Activated T-helper 1 cell treated with Interleukin-2 at 50 U/mL for 16 hours (primary cell): ENCODE measurements at places on chromosomes 6 and 20.

GRCh38 chr6:38248500-38249234 is 391.1 kb downstream of the BTBD9 start:
- DNase-seq = no peak

DNA sequence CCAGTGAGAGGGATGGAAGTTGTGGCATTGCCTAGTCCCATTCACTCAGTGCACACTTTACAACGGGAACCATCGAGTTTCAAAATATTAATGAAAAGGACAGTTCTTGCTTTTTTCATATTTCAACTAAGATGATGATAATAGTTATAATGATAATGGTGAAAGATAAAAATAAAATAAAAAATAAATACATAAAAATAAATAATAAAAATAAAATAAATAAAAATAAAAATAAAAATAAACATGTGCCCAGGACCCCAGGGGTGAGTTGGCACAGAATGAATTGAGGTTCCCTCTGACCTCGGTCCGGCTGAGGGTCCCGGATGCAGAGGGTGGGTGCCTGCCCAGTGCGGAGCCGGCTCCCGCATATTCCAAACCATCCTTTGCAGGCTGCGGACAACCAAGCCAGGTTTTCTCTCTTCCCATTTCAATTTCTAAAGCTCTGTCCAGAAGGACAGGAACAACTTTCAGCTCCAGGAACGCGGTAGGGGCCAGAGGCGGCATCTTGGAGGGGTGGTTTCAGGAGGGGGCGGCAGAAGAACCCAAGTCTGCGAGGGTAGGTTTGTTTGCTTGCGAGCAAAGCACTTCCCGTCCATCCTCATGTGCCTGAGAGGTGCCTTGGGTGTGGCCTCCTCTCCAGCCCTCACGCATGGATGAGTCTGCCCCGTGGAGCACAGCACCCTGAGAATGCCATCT is 236.8 kb downstream of the DLL1 start:
- no peak for DNase-seq

DNA sequence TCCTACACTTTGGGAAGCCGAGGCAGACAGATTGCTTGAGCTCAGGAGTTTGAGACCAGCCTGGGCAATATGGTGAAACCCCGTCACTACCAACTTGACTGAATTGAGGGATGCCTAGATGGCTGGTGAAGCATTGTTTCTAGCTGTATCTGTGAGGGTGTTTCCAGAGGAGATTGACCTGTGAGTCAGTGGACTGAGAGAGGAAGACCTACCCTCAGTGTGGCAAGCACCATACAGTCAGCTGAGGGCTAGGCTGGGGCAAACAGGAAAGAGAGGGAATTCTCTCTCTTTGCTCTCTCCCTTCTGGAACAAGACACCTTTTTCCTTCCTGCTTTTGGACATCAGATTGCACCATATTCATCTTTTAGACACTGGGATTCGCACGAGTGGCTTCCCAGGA is 3.7 kb upstream of the ZUP1 start:
- no peak for DNase-seq

DNA sequence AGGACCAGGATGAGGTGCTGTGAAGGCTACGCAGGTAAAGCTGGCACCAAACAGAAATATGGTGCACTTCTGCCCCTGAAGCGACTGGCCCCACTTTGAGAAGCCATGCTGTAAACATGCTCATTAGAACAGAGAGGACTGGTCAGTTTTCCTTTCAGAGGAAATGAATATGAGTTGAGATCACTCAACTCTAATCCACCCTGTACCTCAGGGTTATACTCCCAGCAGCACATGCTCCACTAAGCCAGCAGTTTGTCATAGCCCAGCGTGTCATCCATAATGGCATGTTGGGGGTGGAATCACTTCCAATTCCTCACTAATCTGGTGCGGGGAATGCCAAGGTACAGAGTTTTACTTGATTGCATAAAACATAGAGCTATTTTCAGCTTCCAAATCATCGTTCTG is 98.1 kb downstream of the HIVEP2 start:
- no peak for DNase-seq

GRCh38 chr20:3239026-3239866 is at the start of gene SLC4A11:
SLC4A11 (minus strand) TSS chr20:3239190; CDS start chr20:3239137, 53 bp downstream.
- no peak for DNase-seq

GRCh38 chr6:36526066-36526465 is 21.2 kb downstream of the STK38 start:
- no peak for DNase-seq

DNA sequence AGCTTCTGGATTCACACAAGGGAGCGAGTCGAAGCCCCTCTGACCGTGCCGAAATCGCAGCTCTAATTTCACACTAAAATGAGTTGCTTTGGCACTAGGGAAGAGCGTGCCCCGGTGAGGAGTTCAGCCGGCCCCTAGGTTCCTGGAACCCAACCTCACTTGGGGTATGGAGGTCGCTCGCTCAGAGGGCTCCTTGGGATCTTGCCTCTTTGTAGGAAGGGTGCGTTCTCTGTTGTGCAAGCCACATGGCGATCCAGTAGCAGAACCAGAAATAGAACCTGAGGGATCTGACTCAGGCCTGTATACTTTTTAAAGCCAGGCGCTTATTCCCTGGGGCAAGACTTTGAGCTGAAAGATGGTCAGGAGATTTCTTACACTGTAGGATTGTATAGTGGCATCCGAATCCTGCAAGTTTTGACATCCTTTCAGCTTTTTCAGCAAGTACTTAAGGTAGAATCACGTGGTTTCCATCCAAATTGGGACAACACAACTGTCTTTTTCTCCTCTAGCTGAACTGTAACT is 861 bp upstream of the RALGAPA2 start:
- DNase-seq = no peak

GRCh38 chr6:44868910-44869309 is 459.2 kb upstream of the RUNX2 start:
- no peak for DNase-seq

GRCh38 chr20:23362392-23363256 is 642 bp downstream of the GZF1 start:
- no peak for DNase-seq

- DNase-seq = no peak
These were observed 510.7 kb upstream of the SULF2 start for GRCh38 chr20:48295966-48296421.

DNA sequence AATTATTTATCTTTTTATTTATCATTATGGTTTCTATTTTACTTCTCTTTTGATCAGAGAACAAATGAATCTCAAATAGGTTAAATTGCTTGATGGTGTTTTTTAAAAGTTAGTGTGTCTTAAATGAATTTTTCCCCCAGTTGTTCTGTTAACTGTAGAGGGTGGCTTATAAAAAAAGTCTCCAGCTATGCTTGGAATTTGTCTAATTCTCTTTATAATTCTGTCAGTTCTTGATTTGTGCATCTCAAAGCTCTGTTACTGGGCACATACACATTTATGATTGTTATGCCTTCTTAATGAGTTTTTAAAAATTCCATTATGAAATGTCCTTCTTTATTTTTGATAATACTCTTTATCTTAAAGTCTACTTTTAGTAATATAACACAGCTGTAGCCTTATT is 58.0 kb downstream of the LIN28B start:
- no peak for DNase-seq

GRCh38 chr6:41371992-41372831 is 36.8 kb downstream of the NCR2 start:
- no peak for DNase-seq

DNA sequence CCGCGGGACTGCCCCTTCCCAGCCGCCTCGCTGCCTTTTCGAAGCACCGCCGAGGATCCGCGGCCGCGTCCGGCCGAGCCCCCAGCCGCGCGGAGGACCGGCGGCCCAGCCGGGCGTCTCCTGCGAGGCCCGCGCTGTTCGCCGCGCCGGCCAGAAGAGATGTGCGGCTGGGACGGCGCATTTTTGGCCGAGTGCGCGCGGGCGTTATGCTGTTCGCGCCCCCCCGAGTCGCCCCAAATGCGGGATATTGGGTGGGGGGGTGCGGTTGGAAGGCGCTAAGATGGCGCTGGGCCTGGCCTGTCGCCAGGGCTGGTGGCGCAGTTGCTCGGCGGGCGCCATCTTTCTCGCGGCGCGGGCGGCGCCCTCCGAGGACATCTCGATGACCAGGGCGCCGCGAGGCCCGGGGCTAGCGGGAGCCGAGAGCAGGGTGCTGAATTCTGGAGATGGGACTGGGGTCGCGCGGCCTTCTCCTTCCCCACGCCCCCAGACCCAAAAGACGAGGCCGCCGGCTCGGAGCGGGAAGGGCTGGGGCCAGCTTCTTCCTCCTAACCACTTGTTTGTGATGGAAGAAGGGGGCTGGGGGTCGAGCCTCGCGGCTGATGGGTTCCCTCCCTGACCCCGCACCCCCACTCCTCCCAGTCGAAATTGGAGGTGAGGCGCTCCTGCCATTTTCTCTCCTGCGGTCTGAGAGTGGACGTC is 1.5 kb downstream of the BICRAL start:
- peak; percentile 68 for DNase-seq

GRCh38 chr20:58901488-58902402 is 49.2 kb downstream of the GNAS start:
- no peak for DNase-seq

- no peak for DNase-seq
These were observed 11.0 kb downstream of the ARMC12 start for GRCh38 chr6:35747877-35748276.

DNA sequence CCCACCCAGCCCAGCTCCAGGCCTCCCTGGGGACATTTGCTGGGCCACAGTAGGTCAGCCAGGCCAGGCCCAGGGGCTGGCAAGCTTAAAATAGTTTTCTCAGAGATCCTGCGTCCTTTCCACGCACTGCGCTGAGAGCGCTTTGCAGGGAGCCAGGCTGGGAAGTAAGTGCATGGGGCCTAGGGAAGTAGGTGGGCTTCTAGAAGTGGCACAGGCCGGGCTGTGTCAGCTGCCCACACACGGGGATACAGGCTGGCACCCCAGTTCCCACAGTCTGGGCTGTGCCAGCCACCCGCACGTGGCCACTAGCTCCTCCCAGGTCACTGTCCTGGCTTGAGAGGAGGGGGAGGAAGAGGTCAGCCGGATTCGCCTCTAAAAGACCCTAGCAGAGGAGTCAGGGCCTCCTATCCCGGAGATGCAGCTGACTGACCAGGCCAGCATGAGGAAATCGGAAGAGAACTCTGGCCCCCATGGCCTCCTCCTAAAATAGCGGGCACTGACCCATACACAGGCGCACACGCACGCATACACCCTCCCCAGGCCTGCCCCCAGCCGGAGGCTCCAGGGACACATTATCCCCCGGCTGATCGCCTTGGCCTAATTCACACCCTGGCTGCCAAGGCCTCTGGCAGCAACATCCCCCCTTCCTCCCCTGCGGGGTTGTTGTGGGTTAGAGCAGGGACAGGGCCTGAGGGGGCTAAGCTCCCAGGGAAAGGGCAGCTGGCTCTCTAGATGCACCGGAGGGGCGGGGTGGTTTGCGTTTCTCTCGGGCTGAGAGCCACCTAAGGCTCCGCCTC is 5.4 kb downstream of the SLCO4A1 start:
- no peak for DNase-seq

DNA sequence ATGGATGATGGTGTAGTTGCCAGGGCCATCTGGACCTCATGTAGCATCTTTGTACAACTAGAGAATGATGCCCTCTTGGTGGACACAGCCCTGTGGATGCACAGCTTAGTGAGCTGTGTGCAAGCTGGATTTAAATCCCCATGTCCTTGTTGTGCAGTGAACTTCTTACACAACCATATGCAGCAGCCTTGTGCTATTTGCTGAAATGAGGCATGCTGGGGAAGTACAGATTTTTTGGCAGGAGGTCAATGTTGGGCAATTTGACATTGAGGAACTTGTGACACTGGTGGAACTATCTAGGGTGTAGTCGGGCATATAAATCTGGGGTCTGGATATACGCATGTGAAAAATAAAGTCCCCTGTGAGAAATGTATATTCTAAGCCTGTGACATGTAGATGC is 5.8 kb upstream of the CDC5L start:
- no peak for DNase-seq

DNA sequence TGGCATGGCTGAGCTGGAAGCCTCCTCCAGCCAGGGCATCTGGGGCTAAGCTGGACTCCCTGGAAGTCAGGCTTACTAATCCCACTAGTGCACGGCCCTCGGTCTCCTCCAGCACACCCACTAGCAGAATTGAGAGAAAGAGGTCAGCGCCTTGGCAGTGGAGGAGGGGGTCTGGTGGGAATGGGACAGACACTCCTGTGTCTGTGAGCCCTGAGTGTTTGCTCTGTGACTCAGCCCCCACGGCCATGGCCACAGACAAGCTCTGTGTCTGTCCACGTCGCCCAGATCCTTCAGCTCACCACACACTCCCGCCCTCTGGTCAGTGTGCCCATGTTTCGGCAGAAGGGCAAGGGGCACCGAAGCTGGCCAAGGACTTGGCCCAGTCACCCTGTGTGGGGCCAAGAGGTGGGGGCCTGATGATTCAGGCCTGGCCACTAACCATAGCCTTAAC is 8.8 kb downstream of the MDFI start:
- no peak for DNase-seq

- DNase-seq = no peak
These were observed 6.1 kb upstream of the AFG1L start for GRCh38 chr6:108288742-108289141.

DNA sequence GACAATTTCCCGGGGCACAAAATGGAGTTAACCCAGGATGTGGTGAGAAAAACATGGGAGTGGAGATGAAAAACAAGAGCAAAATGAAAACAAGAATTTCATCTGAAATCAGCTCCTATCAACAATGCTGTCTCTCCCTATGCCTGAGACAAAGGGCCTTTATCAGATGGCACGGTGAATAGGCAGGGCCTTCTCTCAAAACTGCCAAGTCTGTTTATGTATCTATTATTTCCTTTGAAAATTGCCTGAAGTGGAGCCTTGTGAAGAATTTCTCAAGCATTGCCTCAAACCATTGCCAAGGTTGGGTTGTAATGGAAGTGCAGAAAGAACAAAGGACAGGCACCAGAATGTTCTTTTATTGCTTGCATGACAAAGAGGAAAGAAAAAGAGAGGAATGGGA is 74.7 kb downstream of the BTBD3 start:
- no peak for DNase-seq

GRCh38 chr6:122903266-122903915 is 92.6 kb upstream of the CLVS2 start:
- DNase-seq = no peak

- DNase-seq = no peak
These were observed 43.4 kb downstream of the SNRNP48 start for GRCh38 chr6:7633361-7633760.

DNA sequence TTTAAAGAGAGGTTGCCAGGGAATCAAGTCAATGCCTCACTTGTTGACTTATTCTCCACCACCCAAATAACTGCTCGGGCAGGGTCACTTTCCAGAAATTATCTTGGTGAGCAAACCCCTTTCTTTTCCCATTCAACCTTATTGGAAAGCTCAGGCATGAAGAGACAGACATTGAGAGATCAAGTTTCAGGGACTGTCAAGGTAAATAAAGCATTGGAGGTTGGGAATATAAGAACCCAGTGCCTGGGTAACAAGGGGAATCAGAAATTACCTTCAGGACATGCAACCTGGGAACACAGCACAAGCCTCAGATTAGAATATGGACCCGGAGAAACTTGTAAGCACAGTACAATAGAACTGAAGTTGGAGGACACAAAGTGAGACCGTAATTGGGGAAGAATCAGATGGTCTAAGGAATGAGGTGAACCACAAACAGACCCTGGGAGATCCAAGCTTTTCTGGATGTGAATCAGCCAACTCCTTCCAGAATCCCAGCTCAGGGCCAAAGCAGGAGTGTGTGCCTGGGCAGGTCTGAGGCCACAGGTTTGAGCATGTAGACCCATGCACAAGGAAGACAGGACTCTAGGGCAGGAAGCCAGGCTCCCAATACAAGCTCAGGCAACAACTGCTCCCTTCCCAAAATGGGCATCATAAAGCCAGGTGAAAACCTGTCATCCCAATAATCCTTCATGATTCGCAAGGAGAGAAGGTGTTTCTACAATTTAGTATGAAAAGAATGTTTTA is 512.8 kb downstream of the MAFB start:
- DNase-seq = no peak

GRCh38 chr6:81978230-81978629 is 225.7 kb upstream of the TENT5A start:
- DNase-seq = no peak

- no peak for DNase-seq
These were observed 10.7 kb downstream of the ZBTB24 start for GRCh38 chr6:109472132-109472995.
